ENCODE measurements at places on chromosomes 12 and 14.

DNA sequence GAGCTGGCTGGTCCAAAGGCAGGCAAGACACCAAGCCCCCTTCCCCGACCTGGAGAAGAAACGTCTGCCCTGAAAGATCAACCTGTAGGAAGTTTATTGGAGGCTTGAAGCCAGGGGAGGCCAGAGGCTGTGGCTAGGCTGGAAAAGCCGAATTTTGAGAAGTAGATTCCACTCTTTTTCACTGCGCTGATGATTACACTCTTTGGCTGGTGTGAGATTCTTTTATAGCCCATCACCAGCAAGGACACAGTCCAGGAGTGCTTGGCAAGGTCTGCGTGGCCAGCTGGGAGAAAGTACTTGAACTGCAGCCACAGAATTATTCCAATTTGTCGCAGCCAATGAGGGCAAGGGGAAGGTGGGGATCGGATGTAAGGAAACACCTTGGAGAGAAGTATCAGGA lies 45.0 kb downstream of the SYNE3 start:
- H3K27me3 ChIP-seq: no peaks in the 10 kb centered on the region
- DNase-seq: no peak
- H3K36me3 ChIP-seq: peaks cover 14% of the 10 kb centered on the region
- no peak overlapping the region for H3K4me3 ChIP-seq

- no peak overlapping the region for H3K4me3 ChIP-seq
- H3K27ac ChIP-seq: no peak overlapping the region
- DNase-seq: no peak
- peaks cover 34% of the 10 kb centered on the region for H3K4me1 ChIP-seq
- no peaks in the 10 kb centered on the region for H3K36me3 ChIP-seq
- H3K27me3 ChIP-seq: no peaks in the 10 kb centered on the region
Measured at GRCh38 chr14:94077111-94077821, 3.7 kb downstream of the DDX24 start.

DNA sequence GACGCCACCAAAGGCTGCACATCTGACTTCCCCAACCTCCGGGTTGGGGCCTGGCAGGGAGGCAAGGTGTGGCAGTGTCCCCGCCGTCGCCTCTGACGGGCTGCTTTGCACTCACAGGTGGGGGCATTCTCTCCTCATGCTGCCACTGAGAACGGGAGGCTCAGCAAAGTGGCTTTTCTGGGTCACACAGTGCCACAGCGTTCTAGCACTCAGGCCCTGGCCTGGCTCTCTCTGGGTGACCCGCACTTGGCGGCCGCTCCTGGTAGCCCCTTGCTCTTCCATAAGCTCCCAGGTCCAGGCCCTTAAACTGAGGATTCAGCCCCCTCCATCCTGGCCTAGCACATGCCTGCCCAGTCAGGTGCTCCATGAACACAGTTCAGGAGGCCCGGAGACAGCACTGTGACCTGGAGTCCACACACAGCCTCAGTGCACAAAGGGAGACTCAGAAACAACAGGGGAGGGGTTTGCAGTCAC lies 25.2 kb downstream of the SERPINA1 start:
- no peak for DNase-seq
- H3K4me3 ChIP-seq: no peak overlapping the region
- H3K4me1 ChIP-seq: no peaks in the 10 kb centered on the region

GRCh38 chr12:20268121-20268732 lies 100.1 kb upstream of the PDE3A start:
- H3K4me1 ChIP-seq: peaks cover 5% of the 10 kb centered on the region
- H3K36me3 ChIP-seq: no peaks in the 10 kb centered on the region
- no peak overlapping the region for H3K27ac ChIP-seq
- no peak overlapping the region for H3K4me3 ChIP-seq

DNA sequence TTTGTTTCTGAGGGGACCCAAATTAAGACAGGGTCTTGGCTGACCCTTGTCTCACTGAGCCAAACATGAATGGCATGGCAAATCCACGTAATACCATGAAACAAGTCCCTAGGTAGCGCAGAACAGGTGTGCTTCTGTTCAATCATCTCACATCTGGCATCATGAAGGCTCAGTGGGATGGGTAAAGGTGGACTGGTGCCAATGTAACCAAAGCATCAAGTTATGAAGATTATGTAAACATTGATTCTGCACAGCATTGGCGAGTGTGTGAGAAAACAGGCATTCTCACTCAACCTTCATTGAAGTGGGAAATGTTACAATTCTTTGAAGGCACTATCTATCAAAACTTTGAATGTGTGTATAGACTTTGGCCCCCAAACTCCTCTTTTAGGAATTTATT lies 41.9 kb downstream of the PTGER2 start:
- H3K36me3 ChIP-seq: no peaks in the 10 kb centered on the region
- H3K27me3 ChIP-seq: no peaks in the 10 kb centered on the region
- H3K27ac ChIP-seq: no peak overlapping the region

DNA sequence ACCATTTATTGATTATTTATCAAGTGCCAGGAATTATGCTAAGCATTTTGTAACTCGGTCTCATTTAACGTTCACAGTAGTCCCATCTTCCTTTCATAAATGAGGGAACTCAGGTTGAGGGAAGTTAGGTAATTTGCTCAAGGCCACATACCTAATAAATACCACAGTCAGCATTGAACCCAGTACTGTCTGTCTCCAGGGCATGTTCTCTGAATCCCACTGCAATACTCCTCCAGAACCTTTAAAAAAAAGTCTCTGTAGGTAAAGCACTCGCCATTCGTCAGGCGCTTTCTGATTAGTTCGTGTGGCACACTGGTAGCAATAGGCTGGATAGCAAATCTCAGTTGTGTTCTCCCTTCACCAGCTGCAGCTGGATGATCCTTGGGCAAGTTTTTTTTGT lies 14.3 kb downstream of the SLC17A8 start:
- peaks cover 4% of the 10 kb centered on the region for H3K4me1 ChIP-seq
- H3K36me3 ChIP-seq: no peaks in the 10 kb centered on the region
- H3K27me3 ChIP-seq: no peaks in the 10 kb centered on the region

- no peaks in the 10 kb centered on the region for H3K4me1 ChIP-seq
- H3K4me3 ChIP-seq: no peak overlapping the region
- no peaks in the 10 kb centered on the region for H3K36me3 ChIP-seq
- no peak for DNase-seq
- H3K27me3 ChIP-seq: no peaks in the 10 kb centered on the region
Measured at GRCh38 chr14:105945896-105946295, 419.5 kb downstream of the TMEM121 start.

GRCh38 chr14:71473843-71474242 lies 458.4 kb upstream of the RGS6 start:
- DNase-seq: no peak
- H3K27ac ChIP-seq: no peak overlapping the region
- no peaks in the 10 kb centered on the region for H3K27me3 ChIP-seq
- no peak overlapping the region for H3K4me3 ChIP-seq
- no peaks in the 10 kb centered on the region for H3K4me1 ChIP-seq

- H3K27me3 ChIP-seq: no peaks in the 10 kb centered on the region
- DNase-seq: no peak
Measured at GRCh38 chr12:128940974-128941373, 87.7 kb downstream of the GLT1D1 start.

GRCh38 chr12:107329569-107330324 lies 236.4 kb upstream of the CRY1 start:
- no peak overlapping the region for H3K27ac ChIP-seq
- no peak for DNase-seq
- no peaks in the 10 kb centered on the region for H3K36me3 ChIP-seq
- H3K4me1 ChIP-seq: no peaks in the 10 kb centered on the region

DNA sequence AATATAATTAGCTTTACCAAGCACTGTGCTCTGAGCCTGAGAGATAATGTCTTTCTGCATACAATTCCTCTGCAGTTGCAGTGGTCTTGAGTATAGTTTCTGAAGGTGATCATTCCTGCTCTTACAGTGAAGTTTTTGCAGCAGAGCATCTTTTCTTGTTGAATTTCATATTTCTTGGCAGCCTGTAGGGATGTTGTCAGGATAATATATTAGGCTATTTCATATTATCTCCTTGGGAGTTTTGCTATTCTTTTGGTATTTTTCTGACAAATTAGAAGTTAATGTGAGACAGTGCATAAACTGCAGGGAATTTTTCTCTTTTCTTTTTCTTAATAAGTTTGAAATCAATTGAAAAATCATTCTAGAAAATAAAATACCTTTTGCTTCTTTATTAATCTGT lies 1502.6 kb upstream of the FLRT2 start:
- H3K27ac ChIP-seq: no peak overlapping the region
- no peaks in the 10 kb centered on the region for H3K27me3 ChIP-seq
- no peak for DNase-seq
- H3K4me3 ChIP-seq: no peak overlapping the region
- H3K36me3 ChIP-seq: no peaks in the 10 kb centered on the region
- H3K4me1 ChIP-seq: no peaks in the 10 kb centered on the region

DNA sequence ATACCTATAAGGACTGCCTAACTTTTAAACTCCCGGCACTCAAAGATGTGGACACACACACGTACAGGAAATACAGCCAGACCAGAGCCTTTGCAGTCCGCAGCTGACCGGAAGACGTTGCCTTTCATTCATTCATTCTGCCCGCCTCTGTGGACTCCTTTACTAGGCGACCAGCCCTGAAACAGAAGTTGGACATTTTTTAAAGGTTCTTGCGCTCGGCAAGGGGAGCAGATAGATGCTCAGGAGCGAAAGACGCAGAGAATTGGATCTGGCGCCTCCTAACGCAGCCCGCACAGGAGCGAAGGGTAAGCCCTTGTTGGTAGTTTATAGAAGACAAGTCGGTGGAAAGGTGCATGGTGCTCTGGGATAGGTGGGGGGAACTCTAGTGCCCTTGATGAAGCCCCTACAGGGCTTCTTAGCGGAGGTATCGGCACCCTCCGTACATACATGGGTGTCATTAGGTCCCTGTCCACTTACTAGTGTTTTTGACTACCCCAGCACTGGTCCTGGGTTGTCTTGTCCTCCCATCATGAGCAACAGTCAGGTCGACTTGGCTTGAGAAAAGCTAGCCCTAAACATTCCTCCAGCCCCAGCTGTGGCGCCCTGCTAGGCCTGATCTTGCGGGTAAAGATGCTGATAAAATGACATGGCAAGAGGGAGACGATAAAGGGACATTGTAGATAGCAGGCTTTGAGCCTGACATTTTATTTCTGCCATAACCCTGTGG lies at the start of gene KDM2B:
Gene KDM2B (minus strand): TSS at position 65 of the 727 bp plus-strand sequence. CDS start 112 bp downstream, outside the sequence.
- no peaks in the 10 kb centered on the region for H3K27me3 ChIP-seq
- peak; percentile 24 for DNase-seq
- peaks cover 49% of the 10 kb centered on the region for H3K4me1 ChIP-seq
- peak within 1 kb of the TSS; percentile 67 for H3K4me3 ChIP-seq
- H3K27ac ChIP-seq: peak within 1 kb of the TSS; percentile 88

GRCh38 chr14:104770072-104770579 lies 17.2 kb downstream of the SIVA1 start:
- H3K4me3 ChIP-seq: no peak overlapping the region
- H3K4me1 ChIP-seq: no peaks in the 10 kb centered on the region
- DNase-seq: no peak
- H3K36me3 ChIP-seq: no peaks in the 10 kb centered on the region
- no peak overlapping the region for H3K27ac ChIP-seq

DNA sequence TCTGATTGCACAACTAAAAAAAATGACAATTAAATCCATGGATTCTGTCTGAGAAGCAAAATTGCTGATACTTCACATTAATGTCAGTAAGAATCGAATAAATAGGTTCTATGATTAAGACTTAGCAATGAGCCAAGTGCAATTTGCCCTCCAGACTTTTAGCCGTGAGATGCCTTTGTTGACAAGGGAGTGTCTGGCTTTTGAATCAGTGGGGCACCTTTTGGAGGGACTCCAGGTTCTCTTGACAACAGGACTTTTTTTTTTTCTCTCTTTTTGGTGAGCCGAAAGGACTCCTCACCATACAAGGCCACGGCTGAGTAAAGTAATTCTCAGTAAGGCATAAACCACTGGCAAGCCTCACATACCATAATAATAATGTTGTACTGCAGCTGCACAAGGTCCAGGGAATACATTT lies 4.7 kb upstream of the MDM1 start:
- H3K27me3 ChIP-seq: no peaks in the 10 kb centered on the region
- H3K36me3 ChIP-seq: no peaks in the 10 kb centered on the region
- no peaks in the 10 kb centered on the region for H3K4me1 ChIP-seq
- peak overlapping the region; percentile 52 for H3K27ac ChIP-seq

DNA sequence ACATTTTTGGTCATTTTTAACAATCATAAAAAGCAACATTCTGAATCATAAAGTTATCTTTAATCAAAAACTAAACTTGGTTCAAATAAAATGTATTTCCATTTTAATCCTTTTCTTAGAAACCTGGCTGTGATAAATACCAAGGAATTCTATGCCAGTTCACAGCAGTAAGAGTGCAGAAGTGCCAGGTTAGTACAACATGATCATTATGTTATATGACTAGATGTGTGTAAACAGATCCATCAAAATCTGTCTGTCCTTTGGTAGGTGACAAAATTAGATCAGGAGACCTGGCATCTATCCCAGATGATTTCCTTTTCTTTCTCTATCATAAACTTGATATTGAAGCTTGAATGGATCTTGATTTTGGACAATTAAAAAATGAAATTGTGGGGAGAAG lies 200.6 kb upstream of the STXBP6 start:
- no peaks in the 10 kb centered on the region for H3K36me3 ChIP-seq
- no peaks in the 10 kb centered on the region for H3K4me1 ChIP-seq
- no peaks in the 10 kb centered on the region for H3K27me3 ChIP-seq
- DNase-seq: no peak
- no peak overlapping the region for H3K4me3 ChIP-seq
- no peak overlapping the region for H3K27ac ChIP-seq

- no peak overlapping the region for H3K27ac ChIP-seq
- no peak for DNase-seq
- H3K4me3 ChIP-seq: no peak overlapping the region
- H3K27me3 ChIP-seq: no peaks in the 10 kb centered on the region
- no peaks in the 10 kb centered on the region for H3K36me3 ChIP-seq
Measured at GRCh38 chr12:82968631-82969367, 282.1 kb downstream of the TMTC2 start.

GRCh38 chr12:10126413-10126812 lies 3.6 kb downstream of the CLEC7A start:
- no peak overlapping the region for H3K27ac ChIP-seq
- no peaks in the 10 kb centered on the region for H3K27me3 ChIP-seq
- H3K4me3 ChIP-seq: no peak overlapping the region
- H3K4me1 ChIP-seq: no peaks in the 10 kb centered on the region
- DNase-seq: no peak

DNA sequence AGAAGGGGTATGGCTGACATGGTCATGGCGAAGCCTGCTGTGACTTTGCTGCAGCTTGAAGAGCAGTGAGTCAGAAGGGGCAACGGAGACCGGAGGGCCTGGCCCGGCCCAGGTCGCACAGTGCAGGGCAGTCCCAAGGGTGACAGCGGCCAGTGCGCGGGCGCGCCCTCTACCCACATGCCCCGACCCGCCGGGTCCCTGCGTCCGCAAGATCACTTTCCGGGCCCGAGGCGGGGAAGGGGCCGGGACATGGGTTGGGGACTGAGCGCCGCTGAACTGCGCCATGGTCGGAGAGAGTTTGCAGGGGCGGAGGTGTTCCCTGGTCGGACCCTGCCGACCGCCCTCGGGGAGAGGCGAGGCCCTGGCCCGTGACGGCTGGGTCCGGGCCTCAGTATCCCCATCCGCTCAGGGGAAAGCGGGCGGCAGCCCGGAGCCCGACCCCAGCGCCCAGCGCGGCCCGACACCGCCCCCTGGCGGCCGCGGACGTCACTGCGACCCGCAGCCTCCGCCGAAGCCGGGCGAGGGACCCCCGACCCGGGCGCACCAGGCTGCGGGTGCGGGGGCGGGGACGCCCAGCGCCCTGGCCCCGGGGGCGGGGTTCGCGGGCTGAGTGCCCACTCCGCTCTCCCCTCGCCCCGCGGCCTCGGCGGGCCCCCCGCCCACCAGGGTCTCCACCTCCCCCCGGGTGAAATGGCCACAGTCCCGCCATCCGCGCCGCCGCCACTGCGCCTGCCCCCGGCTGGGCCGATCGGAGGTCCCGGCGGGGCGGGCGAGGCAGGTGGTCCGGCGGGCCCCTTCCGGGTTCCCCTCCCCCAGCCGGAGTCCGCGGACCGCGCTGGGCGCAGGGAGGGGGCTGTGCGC lies 7.2 kb upstream of the ANKRD9 start:
- peak overlapping the region; percentile 79 for H3K4me3 ChIP-seq
- H3K4me1 ChIP-seq: peaks cover 12% of the 10 kb centered on the region
- peak; percentile 76 for DNase-seq

All from transverse colon (tissue), 4 donors.